Stimulated activated CD4-positive, alpha-beta T cell treated with anti-CD3 and anti-CD28 coated beads, Interleukin-2, amount 100 ng/mL, for 4 hours (primary cell): ENCODE measurements at places on chromosomes 11 and 22.

- DNase-seq = no peak
Measured at GRCh38 chr22:39362271-39362670, 12.5 kb downstream of the SYNGR1 start.

DNA sequence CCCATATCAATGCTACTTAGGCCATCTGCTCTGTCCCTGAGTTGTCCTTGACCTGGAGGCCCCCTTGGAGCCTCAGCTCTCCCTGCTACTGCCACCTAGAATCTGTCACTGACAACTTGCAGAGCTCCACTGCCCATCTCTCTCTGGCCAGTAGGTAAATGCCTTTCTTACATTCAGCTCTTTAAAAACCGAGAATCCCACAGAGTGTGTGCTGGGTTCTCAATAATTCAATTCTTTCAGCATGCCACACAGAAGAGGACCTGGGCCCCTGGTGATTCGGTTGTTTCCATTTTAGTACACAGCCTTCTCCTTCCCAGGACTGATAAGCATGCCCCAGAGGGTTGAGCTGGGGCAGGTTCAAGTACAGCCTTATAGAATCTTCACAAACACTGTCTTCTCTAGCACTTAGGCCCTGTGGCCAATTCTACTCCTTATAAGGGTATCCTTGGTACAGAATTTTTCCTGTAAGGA, 22.0 kb upstream of the IPO7 start:
- DNase-seq = no peak

GRCh38 chr22:32994041-32994830, 63.9 kb downstream of the SYN3 start:
- no peak for DNase-seq

- DNase-seq = no peak
Measured at GRCh38 chr11:47442514-47442913, 6.4 kb downstream of the RAPSN start.

- no peak for DNase-seq
Measured at GRCh38 chr11:119789766-119790407, 60.9 kb upstream of the NECTIN1 start.

DNA sequence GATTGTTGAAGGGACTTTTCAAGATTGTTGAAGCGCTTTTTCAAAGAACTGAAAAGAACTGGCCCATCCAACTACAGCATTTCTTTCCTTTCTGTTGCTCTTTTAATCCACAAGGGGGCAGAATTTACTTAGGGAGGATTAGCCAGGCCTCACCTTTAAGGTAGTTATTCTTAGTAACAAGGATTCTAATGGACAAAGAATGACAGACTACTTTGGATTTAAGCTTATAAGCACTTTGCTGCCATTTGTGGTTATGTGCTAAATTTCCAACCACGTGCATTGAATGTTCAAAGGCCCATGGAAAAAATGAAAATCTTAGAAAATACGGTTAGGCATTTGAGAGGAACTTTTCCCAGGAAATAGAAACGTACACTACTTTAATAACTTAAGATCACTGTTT, 49.5 kb upstream of the HSPA8 start:
- DNase-seq = no peak

GRCh38 chr11:60378354-60378753, at the start of gene MS4A7:
Gene MS4A7 (plus strand): TSS chr11:60378532. CDS start chr11:60383142, 4,610 bp downstream.
- no peak for DNase-seq

GRCh38 chr11:109808569-109808968, 284.6 kb upstream of the ZC3H12C start:
- no peak for DNase-seq

DNA sequence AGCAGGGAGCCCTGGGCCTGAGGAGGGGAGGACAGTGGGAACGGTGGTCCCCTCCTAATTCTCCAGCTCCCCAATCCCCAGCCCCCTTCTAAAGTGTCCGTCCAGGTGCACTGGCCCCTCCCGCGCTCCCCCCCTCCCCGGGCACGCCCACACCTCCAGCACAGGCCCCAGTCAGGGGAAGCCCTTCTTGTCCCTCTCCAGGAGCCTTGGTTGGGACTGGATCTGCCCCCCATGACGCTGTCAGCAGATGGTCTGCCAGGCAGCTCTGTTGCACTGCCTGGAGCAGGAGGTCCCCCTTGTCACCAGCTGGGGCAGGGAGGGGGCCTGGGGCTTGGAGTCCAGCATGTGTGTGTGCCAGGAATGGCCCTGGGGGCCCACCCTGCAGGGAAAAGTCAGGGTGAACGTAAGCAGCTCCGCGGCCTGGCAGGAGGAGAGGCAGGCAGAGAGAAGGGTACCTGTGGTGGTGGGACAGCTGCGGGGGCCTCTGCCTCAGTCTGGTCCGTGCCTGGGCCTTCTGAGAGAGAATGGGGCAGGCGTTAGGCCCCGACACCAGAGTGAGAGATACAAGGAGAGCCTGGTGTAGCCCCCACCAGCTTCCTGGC, 1.6 kb downstream of the IRF7 start:
- DNase-seq = no peak

DNA sequence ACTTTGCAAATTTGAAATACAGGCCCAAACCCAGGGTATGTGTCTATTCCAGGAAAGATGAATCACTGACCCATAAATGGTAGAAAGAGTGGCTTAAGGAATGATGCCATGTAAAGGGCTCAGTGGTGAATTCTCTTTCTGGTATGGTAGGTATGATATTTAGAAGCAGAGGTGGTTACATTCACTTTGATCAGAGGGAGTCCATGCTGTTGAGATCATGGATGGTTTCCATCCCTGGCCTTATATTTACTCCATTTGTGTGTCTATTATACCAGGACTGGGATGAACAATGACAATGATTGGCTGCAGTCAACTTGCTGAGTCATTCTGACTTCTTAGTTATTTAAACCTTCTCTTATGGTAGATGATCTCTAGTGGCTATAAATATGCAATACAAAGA, 419.8 kb upstream of the LRRC4C start:
- no peak for DNase-seq
